ENCODE measurements at places on chromosomes 12 and 14. TPM values are rescaled to one million over a fixed set of nuclear protein-coding genes. Genes with fewer than 3 reads are reported as not detected.

- peak; percentile 86 for DNase-seq
These were observed 23.3 kb downstream of the TPCN1 start for GRCh38 chr12:113244478-113244958.

- no peak for DNase-seq
These were observed 180.8 kb upstream of the NTF3 start for GRCh38 chr12:5251092-5251491.

DNA sequence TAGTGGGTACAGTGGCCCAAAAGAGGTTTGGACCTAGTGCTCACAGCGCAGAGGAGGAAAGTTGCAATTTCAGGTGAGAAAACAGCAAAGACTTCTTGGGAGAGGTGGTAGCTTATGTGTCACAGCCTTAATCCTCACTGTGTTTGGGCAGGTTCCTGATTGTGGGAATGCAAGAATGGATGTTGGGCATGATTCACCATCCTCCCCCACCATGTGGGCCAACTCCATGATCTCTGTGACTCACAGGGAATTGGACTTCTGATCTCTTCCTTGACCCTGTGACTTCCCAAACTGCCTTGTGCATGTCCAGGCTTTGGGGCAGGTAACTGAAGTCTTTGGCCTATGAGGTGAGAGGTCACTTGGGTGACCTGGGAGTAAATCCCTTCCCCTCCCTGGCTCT, 1.8 kb upstream of the CHST11 start:
- no peak for DNase-seq

Gene TBX5
- total RNA-seq = 1.1 TPM

GRCh38 chr12:64318605-64319004, 72.0 kb downstream of the C12orf56 start:
- DNase-seq = no peak

DNA sequence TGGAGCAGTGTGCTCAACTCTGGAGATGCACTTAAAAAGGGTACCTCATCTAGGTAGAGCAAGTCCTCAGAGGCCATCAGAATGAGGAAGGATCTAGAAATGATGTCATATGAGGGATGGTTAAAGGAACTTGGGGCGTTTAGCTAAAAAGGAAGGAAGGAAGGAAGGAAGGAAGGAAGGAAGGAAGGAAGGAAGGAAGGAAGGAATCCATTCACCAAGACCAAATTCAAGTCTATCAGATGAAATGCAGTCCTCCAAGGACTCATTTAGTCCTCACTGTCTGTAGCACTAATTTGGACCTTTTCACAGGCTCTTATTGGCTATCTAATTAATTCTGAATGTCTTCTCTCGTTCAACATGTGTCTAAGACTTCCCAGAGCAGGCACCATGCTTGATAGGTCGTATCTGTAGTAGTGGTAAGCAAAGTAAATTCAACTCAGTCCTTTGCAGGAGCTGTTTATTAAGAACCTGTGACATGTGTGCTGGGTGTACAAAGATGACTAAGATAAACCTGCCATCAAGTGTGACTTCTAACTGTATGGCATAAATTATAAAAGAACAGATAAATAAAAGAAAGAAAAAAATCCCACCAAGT, 63.5 kb downstream of the LLPH start:
- DNase-seq = no peak

Gene ESR2
- 0.29 TPM for total RNA-seq

DNA sequence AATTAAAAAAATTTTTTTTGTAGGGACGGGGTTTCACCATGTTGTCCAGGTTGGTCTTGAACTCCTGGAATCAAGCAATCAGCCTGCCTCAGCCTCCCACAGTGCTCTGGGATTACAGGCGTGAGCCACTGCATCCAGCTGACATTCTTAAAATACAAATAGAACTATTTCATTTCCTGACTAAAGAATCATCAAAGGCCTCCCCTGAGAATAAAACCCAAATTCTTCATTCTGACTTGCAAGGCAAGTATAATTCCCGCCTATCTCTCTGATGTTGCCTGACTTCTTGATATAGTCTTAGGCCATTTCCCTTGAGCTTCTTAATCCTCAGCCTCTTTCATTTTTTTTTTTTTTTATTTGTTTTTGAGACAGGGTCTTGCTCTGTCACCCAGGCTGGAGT, 4.4 kb upstream of the BICD1 start:
- no peak for DNase-seq

- no peak for DNase-seq
These were observed 12.1 kb downstream of the LTBP2 start for GRCh38 chr14:74599946-74600345.

DNA sequence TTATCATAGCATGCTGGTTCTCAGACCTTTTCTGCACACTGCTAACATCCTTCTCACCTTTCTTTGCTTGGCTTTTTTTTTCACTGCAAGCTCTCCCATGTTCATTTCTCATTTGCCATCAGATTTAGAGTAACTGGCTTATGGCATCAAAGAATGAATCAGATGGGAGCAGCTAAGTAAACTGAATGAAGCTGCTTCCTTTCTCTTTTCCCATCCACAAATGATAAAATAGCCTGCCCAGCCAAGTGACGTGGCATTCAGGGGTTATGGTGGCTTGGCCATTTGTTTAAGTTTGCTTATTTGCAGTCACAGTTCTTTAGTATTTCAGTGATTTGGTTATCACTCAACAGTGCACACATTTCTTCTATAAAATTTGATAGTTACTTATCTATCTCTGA, 708.6 kb downstream of the DIO2 start:
- DNase-seq = no peak

DNA sequence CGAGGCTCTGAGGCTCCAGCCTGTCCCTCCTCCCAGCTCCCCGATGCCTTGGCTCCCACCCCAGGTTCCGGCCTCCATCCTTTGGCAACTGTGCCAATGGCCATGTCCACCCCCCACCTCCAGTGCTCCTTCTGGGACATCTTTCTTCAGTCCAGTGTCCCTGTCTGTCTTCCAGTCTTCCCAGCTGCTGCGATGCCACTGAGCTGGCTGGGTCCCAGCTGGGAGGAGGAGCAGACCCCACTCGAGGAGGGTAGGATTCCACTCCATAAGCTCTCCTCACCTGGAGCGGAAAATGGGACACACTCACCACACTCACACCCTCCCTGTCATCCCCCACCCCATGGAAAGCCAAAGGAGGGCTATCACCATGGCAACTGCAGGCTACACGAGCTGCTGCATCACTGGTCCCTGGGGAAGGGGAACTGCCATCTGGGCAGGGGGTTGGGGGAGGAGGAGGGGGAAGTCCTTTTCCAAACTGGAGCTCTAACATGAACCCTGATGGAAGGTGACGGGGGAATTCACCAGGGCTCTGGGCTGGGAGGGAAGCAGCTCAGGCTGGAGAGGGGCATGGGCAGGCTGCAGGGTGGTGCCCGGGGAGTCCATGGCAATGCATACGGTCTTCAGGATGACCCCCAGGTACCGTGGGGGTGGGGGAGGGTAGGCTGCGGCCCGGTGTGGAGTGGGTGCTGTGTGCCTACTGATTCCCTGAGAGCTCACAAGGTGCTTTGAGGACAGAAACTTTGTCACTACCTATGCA, 94.3 kb downstream of the LRRC74A start:
- DNase-seq = no peak

Gene CYP46A1
- total RNA-seq = 4.7 TPM

Gene CCDC88C
- 8.5 TPM for total RNA-seq

DNA sequence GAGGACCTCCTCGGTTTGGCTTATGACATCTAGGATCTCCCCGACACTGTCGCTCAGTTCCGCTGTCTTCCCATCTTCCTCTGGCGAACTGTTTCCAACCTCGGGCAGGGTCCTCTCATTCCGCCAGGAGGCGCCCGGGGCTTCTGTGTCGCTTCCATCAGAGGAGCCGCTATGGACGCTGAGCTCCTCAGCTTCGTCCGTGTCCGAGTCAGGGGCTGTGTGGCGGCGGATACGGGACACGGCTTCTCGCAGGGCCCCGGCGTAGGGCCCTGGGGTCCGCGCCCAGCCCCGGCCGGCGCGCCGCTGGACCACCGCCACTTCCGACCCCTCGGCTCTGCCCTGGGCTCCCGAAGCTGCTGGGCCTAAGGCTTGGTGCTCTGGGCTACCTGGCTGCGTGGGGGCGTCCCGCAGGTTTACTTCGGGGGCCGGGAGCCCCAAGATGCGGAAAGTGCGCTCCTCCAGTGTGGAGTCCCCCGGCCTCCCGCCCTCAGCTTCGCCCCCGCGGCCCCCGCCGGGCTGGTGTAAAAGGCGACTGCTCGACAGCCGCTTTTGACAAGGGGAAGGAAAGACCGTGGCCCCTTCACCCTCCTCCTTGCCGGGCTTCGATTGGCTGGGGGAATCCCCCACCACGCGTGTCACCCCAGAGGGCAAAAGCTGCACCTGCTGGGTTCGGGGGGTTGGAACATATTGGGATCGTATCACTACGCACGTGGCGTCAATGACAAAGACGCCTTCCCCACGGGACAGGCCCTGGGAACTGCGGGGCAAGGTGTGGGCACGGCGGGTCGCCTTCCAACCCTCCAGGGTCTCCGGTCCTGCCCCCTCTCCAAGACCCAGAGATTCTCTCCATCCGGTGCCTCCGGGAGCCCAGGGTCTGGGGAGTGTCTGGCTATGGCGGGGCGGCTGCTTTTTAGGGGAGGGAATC, 2.1 kb downstream of the DDN start:
- DNase-seq = peak; percentile 95

GRCh38 chr14:103523575-103523954, 935 bp upstream of the CKB start:
- no peak for DNase-seq

GRCh38 chr14:50785457-50786063, 45.4 kb downstream of the NIN start:
- no peak for DNase-seq

- DNase-seq = peak; percentile 63
These were observed 1.1 kb upstream of the FAR2 start for GRCh38 chr12:29147731-29148595.

Gene RASAL1
- 58.9 TPM for total RNA-seq

GRCh38 chr14:39268393-39268792, 34.7 kb downstream of the MIA2 start:
- DNase-seq = no peak

Gene MGP
- total RNA-seq = 143 TPM

DNA sequence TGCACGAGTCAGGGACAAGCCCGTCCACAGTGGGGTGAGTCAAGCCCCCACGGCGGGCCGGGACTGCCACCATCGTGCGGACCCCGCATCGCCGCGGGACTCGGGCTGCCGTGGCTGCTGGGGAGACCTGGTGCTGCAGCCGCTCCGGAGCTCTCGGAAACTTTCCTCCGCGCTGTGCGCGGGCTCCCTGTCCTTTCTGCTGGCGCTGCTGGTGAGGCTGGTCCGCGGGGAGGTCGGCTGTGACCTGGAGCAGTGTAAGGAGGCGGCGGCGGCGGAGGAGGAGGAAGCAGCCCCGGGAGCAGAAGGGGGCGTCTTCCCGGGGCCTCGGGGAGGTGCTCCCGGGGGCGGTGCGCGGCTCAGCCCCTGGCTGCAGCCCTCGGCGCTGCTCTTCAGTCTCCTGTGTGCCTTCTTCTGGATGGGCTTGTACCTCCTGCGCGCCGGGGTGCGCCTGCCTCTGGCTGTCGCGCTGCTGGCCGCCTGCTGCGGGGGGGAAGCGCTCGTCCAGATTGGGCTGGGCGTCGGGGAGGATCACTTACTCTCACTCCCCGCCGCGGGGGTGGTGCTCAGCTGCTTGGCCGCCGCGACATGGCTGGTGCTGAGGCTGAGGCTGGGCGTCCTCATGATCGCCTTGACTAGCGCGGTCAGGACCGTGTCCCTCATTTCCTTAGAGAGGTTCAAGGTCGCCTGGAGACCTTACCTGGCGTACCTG, 1.1 kb downstream of the PDE3A start:
- DNase-seq = peak; percentile 20

Gene FGF6
- total RNA-seq = not detected

DNA sequence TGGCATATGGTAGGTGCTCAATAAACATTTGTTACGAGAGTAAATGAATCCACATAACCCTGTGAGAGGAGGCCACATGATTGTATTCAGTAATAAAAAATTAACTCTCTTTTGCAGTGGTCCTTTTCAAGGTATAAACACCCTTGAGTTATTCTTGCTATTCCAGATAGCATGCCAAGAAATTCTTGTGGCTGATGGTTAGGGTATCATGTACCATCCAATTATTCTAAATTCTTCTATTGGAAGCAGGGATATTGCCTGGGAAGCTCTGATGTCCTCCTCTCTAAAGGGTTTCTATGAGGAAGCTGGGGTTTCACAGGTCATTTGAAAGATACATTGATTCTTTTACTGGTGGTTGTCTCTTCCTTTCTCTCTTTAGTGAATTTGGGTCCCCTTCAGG, 10.1 kb downstream of the AKAP6 start:
- DNase-seq = no peak

- no peak for DNase-seq
These were observed 50.6 kb downstream of the WDHD1 start for GRCh38 chr14:54976316-54976715.

DNA sequence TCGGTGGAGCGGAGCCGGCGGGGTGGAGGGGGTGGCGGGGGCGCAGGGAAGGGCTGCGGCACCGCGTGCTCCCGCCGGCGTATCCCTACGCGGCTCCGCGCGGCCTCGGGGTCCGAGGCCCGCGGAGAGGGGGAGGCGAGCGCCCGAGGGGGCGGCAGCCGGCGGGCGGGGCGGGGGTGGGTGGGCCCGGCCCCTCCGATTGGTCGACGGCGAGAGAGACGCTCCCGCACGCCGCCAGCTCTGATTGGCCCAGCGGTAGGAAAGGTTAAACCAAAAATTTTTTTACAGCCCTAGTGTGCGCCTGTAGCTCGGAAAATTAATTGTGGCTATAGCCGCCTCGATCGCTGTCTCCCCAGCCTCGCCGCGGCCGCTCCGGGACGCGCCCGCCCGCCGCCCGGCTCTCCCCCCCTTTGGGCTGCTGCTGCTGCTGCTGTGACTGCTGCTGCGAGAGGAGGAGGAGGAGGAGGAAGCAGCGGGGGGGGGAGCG, at the start of gene FOXG1:
FOXG1 (plus strand) TSS at position 319 of the 487 bp plus-strand sequence. CDS start 493 bp downstream, outside the sequence.
- DNase-seq = no peak

DNA sequence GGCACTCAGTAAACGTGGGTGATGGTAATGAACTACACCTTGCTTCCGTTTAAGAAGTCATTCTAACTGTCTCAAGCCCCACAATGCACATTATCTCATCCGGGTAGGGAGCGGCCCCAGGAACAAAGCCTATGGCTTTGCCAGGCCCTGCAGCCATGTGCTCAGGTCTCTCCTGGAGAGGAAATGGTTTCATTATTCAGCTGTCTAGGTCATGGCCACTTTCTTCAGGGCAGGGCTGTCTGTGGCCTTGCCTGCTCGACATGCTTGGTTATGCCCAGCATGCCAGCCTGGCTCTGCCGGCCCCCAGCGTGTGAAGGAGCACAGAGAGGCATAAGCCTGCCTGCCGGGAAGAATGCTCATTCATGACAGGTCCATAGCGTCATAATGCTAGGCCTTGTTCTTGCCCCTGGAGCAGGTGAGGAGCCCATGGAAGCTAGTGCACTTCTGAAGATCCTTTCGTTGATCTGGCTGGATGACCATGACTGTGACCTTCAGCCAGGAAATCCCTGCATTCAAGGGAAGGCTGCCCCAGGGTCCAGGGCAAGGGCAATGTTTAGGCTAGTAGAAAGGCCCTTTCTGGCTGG, 26.3 kb upstream of the FOS start:
- no peak for DNase-seq

Gene NXPH4
- 21.3 TPM for total RNA-seq

DNA sequence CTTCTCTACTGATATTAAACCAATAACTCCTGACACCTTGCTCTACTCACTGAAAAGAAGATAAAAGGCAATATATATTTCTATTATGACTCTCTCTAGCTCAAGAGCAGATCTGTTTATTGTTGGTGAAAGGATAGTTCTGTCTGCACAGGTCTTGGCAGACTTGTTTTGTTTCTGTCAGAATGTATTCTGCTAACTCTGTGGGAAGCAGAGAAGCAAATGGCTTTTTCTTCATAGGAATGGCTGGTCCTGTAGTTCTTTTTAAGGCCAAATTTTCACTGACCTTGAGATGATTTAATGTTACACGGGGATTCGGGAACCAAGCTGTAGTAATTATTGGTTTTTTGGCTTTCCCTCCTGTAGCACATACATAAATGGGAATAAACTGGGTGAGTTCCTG, 512.1 kb downstream of the DIO2 start:
- no peak for DNase-seq

Gene FAM90A1
- total RNA-seq = 0.10 TPM
